Tibial nerve (tissue), 4 donors: ENCODE measurements at places on chromosomes 7 and 10.

DNA sequence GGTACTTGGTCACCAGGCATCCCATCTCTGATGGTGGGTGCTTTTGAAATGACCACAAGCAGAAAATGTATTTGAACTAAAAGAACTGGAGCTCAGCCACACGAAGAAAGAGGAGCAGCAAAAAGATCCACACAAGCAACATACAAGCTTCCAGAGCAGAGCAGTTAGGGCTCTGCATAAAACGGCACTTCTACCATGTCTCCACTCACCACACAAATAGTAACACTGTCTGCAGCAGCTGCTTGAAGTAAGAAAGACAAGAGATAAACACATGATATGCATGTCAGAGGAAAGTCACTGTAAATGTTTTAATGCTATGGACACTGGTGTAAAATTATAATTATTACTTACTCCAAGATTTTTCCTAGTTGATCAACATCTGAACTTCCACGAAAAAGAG lies 32.5 kb upstream of the FAM133B start:
- no peak for DNase-seq

DNA sequence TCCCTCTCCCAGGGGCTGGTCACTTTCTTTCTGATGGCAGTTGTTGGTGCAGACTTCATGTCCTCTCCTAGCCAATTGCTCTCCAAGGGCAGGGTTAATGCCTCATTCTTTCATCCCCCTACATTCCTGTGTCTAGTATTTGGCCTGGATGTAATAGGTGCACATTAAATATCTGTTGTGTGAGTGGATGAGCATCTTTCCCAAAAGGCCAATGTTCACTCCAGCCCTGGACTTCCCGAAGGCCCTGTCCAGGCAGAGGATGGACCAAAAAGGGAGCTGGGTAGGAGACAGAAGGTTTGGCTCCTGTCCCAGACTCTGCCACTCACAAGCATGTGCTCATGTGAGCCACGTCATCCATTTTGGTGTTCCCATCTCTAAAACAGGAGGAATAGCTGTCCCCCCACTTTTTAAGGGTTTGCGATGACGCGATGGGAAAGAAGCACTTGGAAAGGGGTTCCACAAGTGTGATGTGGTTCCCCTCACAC lies 47.5 kb downstream of the RGS10 start:
- DNase-seq: no peak

DNA sequence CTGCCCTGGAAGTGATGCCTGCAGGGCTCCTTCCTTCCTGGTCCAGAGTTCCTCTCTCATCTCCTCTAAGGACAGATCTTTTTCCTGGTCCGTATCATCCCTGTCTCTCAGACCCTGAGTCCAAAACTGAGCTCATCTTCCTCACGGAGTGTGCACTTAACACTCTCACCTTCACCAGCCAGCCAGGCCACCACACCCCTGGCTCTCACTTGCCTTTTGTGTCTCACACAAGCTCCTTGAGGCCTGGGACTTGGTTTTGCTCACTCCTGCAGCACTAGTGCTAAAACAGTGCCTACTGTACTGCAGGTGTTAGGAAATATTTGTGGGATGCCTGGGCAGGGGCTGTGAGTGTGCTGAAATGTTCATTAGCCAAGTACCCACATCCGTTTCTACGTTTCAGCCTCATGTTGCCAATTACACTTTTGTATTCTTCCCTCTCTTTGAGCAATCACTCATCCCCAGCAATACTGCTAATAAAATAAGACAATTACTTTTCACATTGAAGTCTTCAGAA lies 21.4 kb upstream of the PARP12 start:
- DNase-seq: no peak

DNA sequence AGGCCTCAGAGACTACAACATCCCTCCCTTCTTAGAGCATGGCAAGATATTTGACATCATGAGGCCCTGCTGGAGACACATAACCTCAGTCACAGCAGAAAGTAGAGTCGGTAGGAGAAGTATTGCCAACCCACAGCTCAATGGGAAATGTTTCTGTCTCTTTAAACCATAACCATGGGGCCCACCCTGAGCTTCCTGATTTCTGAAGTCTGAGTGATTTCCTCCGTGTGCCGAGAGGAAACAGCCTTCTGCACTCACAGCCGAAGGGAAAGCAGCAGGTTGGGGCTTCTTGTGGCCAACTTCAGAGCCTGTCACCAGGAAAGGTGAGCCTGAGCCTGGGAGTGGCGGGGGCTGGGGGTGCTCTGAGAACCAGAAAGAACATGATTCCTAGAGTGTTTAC lies at the start of gene GIMAP1:
TSS of gene GIMAP1 (plus strand) at position 246 of the 400 bp plus-strand sequence. CDS start 2,435 bp downstream, outside the sequence.
- DNase-seq: no peak

DNA sequence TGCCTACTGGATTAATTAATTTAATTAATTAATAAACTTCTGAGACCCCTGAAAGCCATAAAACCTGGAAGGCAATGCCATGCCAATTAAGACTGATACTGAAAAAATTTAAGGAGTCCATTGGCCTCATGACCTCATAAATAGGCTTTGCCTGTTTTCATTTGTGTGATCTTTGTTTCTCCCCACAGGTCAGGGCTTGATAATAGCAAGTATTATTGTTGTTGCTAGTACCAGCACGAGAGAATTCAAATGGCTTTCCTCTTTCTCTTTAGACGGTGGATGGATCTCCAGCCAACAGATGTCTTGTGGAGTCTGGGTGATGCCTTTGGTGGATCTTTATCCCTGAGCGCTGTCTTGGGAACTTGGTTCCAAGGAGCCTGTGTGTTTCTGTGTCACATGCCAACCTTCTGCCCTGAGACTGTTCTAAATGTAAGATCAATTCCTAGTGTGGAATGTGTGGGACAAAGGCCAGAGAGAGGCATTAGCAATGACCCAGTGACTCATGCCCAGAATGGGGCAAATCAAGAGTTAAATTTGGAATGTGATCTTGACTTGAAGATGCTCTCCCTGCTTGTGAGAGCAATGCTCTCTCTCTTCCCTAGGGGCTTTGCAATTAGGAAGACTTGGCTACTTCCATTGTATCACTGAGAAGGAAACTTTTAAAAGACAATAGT lies 17.7 kb downstream of the ACSM6 start:
- no peak for DNase-seq

- DNase-seq: no peak
These were observed 4.7 kb downstream of the ADARB2 start for GRCh38 chr10:1732564-1732996.

GRCh38 chr7:13748998-13749397 lies 240.5 kb downstream of the ETV1 start:
- DNase-seq: no peak

DNA sequence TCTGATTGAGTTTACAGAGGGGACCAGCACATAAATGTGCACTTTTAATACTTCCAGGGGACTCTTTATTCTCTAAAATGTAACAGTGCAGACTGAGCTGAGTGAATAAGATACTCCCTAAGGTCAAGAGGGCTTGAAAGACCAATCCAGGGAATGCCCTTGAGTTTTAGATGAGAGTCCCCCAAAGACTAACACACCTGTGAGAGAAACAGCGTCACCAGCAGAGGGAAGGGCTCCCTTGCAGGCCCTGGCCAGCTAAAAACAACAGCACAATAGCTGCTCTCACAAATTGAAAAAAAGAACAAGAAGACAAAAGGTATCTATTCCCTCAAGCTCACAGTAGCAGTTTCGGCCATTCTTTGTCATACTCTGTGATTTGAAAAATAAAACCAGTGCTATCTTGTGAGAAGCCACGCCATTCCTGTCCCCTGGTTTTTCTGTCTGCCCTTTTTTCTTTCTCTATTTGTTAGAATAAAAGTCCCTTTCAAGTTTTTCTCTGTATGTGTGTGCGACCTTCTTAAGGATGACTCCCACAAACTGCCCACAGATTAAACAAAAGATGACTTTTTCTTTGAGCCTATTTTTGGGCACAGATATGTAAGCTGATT lies 230.4 kb upstream of the BMPER start:
- DNase-seq: no peak

DNA sequence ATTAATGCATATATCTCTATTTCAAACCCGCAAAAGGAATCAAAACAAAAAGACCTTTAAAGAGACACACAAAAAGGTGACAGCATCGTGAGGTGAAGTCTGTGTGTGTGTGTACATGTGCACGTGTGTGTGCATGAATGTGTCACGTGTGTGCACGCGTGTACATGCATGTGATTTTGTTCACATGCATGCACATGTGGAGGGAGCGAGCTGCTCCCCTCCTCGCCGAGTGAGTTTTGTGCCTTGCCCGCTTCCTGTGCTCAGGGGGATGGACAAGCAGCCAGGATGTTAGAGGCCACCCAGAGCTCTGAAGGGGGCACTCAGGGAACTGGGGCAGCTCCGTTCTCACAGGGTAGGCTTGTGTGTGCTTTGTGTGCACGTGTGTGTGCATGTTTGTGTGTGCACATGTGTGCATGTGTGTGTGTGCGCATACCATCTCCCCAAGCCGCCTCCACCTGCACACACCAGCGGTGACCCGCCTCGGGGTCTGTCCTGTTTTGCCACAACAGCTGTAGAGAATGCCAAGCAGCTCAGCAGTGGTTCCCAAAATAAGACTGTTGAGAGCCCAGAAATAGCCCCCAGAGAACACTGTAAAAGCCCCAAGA lies 191.2 kb downstream of the PTPRN2 start:
- no peak for DNase-seq

DNA sequence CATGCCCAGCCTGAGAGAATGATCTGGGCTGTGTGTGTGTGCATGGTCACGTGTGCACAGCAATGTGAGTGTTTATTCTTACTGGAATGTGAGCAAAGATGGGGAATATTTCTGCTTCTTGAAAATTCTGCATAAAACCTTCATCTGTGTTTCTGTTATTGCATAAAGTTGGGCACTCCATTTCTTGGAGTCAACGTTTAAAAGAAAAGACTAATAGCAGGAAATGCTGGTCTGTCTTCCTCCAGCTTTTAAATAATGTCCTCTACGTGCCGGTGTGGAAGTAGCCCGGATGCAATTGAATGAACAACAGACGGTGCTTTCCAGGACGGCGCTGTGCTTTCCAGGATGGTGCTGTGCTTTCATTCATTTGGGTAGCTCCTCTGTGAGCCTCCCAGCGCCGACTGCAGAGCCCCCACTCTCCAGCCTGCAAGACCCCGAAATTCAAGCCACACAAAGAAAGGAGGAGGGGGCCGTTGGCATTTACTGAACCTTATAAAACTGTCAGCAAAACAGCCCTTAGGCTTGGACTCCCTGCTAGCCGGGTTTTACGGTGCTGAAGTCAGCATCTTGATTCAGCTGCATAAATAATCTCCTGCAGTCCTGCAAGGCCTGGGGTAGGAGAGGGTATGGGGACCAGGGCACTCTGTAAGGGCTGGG lies 158.2 kb upstream of the PRKCQ start:
- DNase-seq: no peak

GRCh38 chr7:16989811-16990413 lies 108.1 kb upstream of the AGR3 start:
- DNase-seq: peak; percentile 90

DNA sequence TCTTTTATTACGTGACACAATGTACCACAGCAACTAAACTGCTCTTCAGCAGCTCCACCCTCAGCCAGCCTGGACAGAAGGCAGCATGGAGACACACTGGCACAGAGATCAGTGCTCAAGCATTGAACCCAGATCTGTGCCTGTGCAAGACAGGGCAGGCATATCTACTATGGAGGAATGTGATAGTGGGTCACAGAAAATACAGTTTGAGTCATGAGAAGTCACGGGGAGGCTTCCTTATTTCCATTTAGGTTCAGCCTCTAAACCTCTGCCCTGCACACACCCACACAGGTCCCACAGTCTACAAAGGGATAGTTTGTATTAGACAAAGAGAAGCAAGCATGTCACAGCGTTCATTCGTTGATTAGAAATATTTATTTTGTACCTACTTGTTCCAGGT lies 187.4 kb upstream of the AGR3 start:
- DNase-seq: no peak

GRCh38 chr10:92076722-92077121 lies 153.2 kb downstream of the BTAF1 start:
- DNase-seq: no peak

- no peak for DNase-seq
These were observed 41.2 kb downstream of the AOAH start for GRCh38 chr7:36683111-36683510.

- no peak for DNase-seq
These were observed 400.7 kb upstream of the FOXK1 start for GRCh38 chr7:4281231-4281993.

GRCh38 chr10:97428572-97428981 lies 2.6 kb downstream of the PGAM1 start:
- no peak for DNase-seq

DNA sequence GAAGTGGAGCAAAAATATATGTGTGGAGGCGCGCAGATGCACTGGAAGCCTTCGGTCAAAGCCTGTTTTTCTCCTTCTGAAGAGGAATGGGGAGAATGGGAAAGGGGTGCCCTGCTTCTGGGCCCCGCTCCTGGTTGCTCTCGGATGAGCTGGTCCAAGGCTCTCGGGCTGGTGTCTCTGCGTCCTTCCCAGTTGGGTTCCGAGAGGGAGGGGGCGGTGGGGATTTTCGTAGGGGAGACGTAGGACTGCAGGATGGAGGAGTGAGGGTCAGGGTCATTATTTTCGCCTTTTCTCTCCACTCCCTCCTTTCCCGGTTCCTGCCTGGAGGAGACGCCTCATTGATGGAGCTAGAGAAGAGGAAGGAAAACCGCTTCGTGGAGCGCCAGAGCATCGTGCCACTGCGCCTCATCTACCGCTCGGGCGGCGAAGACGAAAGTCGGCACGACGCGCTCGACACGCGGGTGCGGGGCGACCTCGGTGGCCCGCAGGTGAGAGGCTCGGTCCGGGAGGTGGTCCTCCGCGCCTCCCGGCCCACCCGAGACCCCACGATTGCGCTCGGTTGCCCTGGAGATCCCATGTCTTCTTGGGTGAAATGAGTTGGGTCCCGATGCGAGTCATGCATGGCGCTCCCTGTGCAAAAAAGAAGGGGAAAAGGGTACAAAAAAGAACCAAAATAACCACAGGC lies 790 bp downstream of the ADAM22 start:
- no peak for DNase-seq

DNA sequence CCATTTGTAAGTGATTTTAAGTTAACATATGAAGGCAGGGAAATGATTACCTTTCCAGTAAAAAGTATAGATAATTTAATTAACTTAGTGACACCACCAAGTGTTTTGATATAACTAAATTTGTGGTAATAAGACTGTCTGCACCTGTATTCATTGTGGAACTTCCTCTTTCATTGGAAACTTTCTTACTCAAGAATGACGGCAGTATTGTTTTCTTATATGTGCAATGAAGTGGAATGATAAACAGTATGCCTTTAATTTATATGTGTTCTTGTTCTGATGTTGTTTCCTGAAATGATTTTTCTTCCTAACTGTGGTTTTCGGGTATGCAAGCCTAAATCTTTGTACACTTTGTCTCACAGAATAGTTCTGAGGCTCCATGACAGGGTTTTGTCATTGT lies 46.4 kb downstream of the CASD1 start:
- no peak for DNase-seq

DNA sequence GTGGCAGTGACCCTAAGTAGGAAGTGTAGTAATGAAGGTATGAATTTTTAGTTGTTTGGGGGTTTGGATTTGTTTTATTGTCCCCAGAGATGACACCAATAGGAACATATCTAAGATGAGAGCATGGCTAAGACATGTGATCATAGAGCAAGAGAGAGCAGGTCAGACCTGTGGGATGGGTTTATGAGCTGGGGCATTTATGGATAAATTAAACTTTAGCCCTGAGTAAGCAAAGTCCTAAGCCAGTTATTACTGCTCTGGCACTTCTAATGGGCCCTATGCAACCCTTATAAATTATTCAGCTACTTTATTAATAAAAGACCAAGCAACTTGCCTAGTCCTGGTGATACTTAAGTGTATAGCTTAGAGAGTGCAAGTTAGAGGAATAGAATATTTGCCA lies 85.1 kb downstream of the LRRC4 start:
- DNase-seq: no peak
